ENCODE measurements at places on chromosomes 4 and X. TPM values are rescaled to one million over a fixed set of nuclear protein-coding genes. Genes with fewer than 3 reads are reported as not detected.

HTRA3 gene
- total RNA-seq: 23.7 TPM

GPRASP2 gene
- 14.4 TPM for total RNA-seq

IL3RA gene
- 17.5 TPM for total RNA-seq

ADH7 gene
- not detected for total RNA-seq

HSD17B11 gene
- 66.1 TPM for total RNA-seq

GRCh38 chr4:11632483-11632882 is 203.8 kb upstream of the HS3ST1 start:
- no peak for DNase-seq

- no peak for DNase-seq
Observed at GRCh38 chr4:38923746-38924145, 56.1 kb downstream of the FAM114A1 start.

DNA sequence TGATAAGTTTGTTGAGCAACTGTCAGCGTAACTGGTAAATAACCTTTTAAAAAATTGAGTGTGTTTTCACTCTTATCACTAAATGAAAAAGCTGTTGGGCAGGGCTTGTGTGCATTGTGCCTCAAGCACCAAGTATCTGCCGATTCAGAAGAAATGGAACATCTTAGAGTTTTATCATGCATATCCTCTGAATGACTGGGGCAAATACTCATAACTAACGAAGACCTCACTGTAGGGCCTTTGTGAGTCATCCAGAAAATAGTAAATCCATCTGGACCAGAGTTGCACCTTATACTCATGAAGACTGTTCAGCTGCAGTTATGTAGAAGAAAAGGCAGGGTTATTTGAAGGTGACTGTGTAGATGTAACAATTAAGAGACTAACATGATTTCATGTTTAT is 222.1 kb downstream of the CAMK2D start:
- no peak for DNase-seq

GRCh38 chr4:60296386-60296785 is 903.7 kb upstream of the ADGRL3 start:
- DNase-seq: no peak

- DNase-seq: no peak
Observed at GRCh38 chr4:7938266-7938608, 1.4 kb downstream of the AFAP1 start.

DNA sequence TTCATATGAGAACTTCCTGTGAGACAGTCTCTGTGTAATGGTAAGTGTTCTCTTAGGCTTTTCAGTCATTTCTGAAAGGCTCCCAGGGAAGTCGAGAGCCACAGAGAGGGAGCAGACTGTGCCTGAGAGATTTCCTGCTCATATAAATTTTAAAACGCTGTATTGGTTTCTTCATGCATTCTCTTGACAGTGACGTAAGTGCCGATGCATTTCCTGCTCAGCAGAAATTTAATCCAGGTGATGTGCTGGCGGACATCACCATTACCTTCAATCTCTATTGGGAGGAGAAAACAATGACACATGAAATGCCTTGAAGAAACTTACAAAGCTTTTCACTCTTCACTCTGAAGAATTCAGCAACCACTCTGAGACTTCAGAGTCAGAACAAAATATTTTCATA is 383.6 kb downstream of the BMPR1B start:
- no peak for DNase-seq

DNA sequence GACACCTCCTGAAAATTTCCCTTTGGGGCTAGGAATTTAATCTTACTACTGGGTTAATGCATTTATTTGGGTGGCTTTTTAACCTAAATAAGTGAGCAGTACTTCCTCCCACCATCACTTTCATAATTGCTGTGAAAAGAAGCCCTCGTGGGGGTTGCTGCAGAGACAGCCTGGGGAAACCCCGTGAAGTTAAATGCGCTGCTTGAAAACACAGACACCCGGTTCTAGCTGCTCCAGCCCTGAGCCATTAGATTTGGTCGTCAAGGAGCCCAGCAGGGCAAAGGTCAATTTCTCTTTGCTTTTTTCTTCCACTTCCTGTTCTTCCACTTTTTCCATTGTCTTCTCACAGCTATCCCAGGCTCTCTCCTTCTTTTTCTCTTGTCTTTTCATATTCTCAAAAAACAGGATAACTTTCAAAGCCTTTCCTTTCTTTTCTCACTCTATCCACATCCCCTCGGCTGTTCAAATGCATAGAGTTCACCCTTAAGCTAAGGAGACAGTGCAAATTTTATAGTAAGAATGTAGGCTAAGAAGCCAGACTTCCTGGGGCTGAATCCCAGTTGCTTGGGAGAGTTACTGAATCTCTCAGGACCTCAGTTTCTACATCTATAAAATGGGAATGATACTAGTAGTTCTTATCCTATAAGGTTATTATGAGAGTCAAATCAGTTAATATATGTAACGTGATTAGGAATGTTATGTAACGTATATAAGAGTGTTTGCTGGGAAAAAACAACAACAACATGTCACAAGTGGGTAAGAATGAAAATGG is 91.5 kb upstream of the ZNF827 start:
- no peak for DNase-seq

- DNase-seq: peak; percentile 36
Observed at GRCh38 chr4:6464842-6465588, 7.4 kb downstream of the PPP2R2C start.

- no peak for DNase-seq
Observed at GRCh38 chr4:12555011-12555410, 929.1 kb downstream of the RAB28 start.

- DNase-seq: no peak
Observed at GRCh38 chrX:136847874-136848273, 32.7 kb downstream of the RBMX start.

DNA sequence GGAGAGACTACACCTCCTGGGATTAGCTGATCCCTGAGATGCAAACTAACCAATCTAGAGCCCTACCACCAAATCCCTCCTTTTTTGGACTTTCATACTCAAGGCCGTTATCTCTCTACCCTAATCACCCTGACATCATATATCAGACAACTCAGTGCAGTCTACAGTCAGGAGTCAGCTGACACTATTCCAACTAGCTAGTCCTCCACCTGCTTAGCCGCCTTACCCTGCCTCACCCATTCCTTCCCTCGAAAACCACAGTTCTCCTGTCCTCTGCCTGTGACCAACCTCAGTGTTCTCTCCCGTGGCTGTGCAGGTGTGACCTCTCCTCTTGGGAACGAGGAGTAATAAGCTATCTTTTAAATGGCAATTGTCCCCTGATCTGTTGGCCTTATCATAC is 1.8 kb upstream of the PPEF2 start:
- no peak for DNase-seq

DNA sequence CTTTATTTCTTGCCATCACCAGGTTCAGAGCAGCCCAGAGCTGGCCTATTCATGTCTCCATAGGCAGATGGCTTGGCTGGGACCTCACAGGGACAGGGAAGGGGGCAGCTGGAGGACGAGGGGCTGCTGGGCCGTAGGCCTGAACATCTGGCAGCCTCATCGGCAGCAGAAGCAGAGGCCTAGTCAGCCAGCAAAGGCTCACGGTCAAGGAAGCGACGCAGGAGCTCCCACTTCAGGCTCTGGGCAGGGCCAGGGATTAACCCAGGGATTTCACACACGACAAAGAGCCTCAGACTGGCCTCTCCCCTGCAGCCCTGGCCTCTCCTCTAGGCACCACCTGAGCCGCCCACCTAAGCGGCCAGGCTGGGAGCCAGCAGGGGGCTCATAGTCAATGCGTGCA is 46.0 kb upstream of the MAN2B2 start:
- DNase-seq: no peak

GRCh38 chr4:158754385-158755180 is 14.2 kb upstream of the FNIP2 start:
- no peak for DNase-seq

- no peak for DNase-seq
Observed at GRCh38 chr4:53706422-53707032, 115.2 kb upstream of the LNX1 start.

- DNase-seq: no peak
Observed at GRCh38 chrX:22575161-22575845, 302.6 kb downstream of the CBLL2 start.

DNA sequence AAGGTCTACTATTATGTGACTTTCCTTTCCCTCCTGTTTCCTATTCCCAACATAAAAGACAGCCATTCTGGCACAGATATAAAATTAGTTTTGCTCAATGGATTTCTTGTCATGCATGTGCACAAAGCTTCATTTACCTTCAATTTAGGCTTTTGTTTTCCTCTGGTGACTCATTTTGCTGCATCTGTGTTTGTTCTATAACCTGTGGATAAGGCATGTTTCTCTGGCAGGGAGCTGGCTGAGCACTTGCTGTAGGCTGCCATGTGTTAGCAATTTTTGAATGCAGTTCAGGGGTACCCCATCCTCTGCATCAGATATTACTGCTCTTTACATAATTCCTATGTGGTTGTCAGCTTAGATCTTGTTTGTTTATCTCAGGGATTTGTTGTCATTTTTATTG is 202.8 kb upstream of the GRID2 start:
- DNase-seq: no peak

DNA sequence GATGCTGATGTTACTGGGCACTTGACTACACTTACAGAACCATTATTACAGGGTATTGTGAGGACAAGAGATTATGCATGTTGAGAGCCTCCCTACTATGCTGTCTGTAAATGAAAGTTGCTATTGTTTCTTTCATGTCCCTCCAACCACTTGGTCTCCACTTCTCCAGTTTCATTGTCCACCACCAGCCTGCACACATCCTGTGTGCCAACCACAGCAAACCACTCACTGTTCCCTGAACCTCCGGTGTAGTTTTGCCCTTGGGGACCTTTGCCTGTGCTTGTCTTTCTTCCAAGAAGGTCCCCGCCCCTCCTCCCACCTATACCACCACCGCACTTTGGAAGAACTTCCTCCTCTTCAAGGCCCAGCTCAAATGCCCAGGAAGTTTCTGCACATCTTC is 43.1 kb upstream of the AFF2 start:
- no peak for DNase-seq

DNA sequence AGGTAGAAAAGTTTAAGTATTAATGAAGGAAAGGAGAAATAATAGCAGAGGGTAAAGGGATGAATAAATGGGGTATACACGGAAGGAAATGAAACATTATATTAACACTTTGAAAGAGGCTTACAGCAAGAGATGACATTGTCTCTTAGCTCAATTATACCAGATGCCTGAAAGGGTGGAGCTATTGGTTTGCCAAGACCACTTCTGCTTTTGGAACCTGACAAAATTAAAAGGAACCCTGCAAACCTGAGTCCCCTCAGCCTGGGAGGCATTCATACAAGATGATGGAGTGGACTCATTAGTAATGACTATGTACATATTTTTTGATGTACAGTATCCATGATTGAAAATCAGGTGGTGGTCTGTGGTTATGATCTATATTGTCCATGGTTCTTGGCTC is 45.1 kb upstream of the HPF1 start:
- no peak for DNase-seq

DNA sequence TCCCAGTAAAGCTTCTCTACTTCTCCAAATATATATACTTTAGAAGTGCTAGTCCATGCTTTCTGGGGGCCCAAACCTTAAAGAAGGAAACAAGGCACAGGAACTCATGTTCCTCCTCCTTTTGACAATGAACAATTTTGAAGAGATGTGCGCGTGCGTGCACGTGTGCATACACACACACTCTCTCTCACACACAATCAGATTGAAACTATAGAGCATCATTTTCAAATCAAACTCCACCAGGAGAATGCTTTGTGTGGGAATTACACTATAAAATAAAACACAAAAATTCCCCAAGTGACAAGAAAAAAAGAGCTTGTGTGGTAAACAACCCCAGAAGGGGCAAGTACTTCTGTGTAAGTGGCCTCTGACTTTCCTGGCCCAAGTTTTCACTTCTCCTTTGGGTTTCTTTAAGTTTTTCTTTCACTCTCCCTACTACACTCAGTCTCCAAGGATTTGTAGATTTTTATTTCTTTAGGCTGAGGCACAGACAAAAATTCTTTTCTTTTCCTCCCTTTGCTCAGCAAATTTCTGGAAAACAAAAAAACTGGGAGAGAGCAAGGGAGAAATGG is 46.6 kb upstream of the SHISA3 start:
- DNase-seq: no peak

DNA sequence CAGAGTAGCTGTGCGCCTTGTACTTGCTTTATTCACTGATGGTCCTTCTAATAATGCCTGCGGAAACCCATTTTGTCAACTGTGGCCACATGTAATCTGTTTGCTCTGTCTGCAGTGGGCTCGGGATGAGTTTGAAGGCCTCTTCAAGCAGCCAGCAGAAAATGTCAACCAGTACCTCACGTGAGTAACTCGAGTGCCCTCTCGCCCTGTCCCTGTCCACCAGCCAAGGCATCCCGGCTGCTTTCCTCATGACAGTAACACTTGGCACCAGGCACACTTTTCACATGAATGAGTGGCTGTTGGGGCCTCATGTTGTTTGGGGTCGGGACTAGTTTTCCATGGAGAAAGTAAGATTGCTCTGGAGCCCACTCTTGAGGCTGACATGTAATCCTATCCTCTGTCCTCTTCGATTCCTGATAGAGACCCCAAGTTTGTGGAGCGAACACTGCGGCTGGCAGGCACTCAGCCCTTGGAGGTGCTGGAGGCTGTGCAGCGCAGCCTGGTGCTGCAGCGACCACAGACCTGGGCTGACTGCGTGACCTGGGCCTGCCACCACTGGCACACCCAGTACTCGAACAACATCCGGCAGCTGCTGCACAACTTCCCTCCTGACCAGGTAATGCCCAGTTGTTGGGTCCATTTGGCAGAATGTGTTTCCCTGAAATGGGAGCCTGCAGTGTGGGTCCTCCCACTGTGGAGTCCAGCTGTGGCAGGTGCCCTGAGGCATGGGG is 8.8 kb upstream of the CDK16 start:
- DNase-seq: no peak

Data from sciatic nerve (tissue), 2 donors.